Lung (tissue), 17 donors: ENCODE measurements at places on chromosomes 6 and 20.

DNA sequence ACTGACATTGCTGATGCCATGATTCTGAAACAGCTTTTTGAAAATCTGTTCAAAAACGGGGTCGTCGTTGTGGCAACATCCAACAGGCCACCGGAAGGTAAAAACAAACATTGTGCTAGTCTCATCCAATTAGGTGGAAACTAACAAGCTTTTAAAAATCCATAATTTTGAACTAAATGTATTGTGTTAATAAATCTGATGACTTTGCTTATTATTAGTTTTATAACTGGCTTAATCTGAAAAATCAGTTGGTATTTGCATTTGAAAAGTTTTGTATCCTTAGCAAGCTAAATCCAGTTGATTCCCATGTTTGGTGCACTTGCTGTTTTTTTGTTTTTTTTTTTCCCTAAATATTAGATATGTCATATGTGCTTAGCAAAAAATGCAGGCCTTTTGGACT is 71.4 kb downstream of the AFG1L start:
- DNase-seq, result no peak

- peak; percentile 40 for DNase-seq
Observed at GRCh38 chr6:37516076-37516919, 16.6 kb upstream of the CCDC167 start.

DNA sequence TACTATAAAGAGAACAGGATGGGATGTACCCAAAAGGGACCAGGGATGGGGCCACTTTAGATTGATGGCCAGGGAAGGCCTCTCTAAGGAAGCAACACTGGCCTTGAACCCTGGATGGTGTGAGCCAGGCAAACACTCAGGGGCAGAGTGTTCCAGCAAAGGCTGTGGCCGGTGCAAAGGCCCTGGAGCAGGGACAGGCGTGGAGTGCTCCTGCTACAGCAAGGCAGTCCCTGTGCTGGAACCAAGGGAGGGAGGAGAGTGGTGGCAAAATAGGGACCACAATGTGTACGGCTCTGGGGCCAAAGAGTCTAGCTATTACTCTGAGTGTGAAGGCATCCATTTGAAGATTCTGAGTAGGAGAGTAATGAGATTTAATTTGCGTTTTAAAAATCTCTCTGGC is 131.6 kb downstream of the BMP7 start:
- no peak for DNase-seq

DNA sequence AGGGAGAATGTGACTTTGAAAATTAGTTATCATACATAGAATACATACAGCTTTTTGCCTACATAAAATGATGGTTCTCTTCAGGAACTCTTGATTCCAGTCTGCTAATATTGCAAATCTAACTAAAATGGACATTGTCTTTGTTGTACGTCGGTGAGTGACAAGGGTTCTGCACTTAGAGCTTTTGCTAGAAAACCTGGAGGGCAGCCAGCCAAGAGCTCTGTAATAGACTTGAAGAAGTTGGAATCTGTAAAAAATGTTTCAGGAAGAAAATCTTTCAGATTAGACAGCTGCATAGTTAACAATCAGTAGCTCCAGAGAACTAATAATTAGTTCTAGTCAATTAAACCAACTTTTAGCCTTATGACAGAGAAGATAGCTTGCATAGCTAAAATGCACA is 138.3 kb downstream of the FLRT3 start:
- peak; percentile 30 for DNase-seq

GRCh38 chr20:10250902-10251301 is 32.3 kb downstream of the SNAP25 start:
- no peak for DNase-seq

DNA sequence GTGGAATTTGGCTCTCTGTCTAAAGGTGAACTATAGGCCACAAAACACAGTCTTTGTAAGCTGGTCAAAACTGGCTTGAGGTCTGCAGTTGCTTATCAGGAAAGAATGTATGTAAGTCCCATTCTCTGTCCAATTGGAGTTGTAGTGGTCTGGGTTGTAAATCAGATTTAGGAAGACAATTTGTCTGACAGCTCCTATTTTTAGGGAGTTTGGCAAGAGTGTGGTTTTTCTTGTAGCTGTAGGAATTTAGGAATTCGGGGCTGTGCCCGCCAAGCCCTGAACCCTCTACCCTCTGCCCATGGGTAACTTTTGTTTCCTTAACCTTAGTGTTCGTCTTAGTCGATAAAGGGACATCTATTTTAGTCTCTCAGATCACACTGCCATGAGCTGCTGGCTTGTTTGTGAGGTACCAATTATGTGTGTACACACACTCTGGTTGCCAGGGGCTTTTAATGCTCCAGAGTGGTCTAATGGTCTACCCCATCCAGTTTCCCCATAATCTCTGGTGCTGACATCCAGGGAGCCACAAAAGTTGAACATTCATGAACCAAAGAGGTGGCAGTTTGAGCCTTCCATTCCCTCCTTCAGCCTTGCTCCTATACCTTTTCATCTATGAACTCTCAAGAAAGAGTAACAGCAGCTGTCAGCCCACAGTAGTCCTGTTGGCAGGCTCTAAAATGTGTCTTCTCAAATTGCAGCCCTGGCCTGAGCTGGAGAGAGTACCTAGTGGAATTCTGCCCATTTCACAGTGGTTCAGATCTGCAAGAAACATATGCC is 93.0 kb downstream of the ANKRD6 start:
- no peak for DNase-seq

DNA sequence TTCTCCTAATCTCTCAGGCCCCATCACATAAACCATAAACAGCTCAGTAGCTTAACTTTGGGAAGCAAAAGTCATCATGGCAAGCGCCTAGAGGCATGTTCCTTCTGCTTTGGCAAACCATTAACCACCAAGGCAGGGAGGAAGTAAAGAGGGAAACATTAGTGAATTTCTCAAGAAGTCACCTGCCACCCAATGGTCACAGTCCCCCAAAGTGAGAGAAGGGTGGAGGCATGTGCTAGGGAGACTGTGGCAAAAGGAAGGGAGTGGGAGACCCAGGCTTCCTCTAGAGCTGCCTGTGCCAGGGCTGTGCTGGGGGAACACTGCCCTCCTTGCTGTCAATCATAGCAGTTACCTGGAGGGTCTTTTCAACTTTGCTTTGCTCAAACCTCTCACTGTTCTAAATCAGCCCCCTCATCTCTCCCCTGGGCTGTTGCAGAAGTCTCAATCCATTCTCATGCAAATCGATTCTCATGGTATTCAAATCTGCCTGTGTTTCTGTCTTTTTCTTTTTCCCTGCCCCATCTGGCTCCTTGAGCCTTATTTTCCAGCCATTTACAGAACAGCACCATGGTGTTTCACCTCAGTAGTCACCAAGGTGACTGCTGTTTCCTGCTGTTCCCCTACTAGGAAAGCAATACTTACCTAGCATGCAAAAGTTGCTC is 1.8 kb upstream of the RNF24 start:
- DNase-seq, result no peak

- DNase-seq, result peak; percentile 48
Observed at GRCh38 chr6:24313251-24314141, 44.4 kb downstream of the DCDC2 start.

DNA sequence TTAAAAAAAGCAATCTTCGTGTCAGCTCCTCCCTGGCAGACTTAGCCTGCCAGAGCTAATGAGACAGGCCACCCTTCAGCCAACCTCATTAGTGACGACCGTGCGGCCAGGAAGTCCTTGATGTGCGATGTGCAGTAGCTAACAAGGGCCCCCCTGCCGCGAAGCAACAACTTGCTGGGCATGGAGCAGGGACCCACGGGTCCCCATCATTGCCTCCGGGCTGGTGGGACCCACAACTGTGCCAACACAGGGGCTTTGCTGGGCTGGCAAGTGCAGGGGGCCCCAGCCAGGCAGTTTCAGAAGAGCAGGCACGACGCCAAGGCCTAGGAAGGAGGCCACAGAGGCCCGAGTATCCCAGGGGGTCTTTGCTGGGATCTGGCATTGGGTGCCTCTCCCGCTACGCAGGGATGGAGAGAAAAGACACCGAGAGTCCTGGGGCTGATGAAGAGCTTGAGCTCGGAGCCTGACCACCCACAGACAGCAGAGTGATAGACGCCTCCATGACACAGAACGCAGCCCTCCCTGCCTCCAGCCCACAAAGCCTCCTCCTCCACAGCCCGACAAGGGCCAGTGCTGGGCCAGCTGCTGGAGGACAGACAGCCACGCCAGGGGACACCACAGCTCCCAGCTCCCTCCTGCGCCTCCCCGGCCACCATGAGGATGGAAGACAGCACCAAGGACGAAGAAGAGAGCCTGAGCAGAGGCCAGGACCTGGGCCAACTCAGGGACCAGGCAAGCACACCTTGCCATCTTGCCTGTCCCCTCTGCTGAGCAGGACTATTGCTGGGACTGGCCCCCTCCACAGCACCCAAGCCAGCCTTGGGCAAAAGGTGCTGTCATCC is 96.6 kb downstream of the YTHDF1 start:
- DNase-seq, result no peak

- no peak for DNase-seq
Observed at GRCh38 chr6:81608776-81609175, 143.7 kb downstream of the TENT5A start.

DNA sequence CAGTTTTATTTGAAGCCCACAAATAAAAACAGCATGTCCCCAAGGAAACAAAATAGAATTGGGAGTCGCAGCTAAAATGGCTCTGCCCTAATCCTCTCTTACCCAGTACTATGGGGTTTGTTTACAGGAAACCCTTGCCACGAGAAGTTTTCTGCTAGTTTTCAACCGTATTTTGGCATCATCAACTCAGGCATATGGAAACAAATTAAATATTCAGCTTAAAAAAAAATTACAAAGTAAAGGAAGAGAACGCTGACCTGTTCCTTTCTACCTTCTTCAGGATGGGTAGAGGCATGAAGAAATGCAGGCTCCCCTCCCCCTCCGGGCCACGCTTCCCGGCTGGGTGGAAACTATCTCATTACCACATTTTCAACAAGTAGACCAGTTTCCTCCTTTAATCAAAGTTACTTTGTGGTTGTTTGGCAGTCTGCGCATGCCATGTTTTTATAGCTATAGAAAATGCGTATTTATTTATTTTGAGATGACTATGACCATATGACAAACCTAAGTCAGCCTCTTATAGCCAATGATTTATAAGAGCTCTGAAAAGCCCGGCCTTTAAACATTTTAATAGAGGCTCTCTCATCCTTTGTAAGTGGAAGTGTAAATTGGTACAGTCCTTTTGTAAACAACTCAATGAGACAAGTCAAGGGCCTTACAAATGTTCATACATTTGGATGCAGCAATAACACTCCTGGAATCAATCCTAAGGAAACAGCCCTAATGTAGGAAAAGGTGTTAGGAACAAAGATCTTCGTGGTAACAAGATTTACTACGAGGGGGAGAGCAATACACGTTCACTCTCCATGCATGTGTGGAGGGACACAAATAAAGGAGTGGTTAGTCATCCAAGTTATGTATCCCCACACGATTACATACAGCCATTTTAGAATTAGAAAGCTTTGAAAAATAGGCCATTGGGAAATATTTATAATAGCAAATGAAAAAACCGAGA is 16.1 kb upstream of the ZNF217 start:
- DNase-seq, result peak; percentile 71

GRCh38 chr6:11224252-11224965 is 8.1 kb downstream of the NEDD9 start:
- DNase-seq, result no peak

DNA sequence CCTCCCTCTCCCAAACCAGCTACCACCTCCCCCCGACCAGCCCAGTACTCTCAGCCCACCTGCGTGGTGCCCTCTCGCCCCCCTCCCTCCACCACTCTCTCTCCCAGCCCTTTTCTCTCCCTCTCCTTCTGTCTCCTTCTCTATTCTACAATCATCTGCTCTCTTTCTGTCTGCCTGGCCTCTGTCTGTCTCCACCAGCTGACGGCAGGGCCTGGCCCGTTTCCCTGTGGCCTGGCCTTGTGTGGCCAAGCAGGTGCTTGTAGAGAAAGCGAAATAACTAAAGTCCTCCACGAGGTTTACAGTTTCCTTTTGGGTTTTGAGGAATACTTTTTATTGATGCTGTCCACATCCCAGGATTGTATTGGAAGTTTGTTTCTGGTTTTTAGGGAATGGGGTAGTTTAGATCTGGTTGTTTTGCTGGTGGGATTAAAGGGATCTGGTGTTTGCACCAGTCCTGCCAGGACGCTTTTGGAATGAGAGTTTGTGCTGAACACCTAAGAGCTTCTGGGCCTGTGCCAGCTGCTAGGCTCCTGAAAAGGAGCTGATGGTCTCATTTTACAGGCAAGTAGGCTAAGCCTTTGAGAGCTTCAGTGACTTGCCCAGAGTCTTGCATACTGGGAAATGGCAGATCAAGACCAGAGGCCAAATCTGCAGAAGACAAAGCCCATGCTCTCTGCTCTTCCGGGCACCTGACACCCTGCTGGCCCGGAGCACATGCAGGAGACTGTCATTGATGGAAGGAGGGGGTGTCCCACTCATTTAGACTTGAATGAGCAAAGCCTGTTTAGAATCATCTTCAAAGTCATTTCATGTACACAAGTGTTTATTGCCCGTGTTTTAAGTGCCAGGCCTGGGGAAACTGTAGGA is 161.7 kb downstream of the SYCP2 start:
- peak; percentile 35 for DNase-seq

GRCh38 chr6:73519926-73520687 is 725 bp downstream of the EEF1A1 start:
- peak; percentile 75 for DNase-seq

DNA sequence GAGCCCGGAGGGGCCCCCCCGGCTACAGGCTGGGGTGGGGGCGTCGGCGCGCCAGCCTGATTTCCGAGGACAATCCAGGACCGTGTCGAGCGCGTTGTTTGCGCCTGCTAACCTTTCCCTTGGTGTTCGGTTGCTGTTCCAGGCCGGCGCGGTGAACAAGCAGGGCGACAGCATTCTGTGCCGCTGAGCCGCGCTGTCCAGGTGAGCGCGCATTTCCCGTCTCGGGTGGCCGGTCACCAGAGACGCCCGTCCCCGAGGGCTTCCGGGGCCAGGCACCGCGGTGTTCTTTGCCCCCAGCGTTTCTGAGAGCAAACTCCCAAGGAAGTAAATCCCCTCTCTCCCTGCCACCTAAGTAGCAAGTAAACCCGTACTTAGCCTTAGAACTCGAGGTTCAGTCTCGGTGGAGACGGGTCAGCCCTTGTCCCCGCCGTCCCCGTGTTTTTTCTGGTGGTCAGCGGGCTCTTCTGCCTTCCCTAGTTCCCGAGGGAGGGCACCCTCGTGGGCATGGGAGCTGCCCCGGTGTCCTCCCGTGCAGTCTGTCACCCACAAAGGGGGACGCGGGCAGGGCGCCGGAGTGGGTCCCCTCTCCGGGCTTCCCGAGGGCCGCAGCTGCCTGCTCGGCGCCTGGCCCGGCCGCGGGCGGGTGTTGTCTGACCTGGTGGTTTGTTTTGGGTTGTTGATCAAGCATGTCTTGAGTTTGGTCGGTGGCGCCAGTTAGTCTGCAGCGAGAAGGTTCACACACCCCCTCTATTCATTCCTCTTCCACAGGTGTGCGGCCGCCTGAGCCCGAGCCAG is 1.5 kb downstream of the ID4 start:
- peak; percentile 78 for DNase-seq

DNA sequence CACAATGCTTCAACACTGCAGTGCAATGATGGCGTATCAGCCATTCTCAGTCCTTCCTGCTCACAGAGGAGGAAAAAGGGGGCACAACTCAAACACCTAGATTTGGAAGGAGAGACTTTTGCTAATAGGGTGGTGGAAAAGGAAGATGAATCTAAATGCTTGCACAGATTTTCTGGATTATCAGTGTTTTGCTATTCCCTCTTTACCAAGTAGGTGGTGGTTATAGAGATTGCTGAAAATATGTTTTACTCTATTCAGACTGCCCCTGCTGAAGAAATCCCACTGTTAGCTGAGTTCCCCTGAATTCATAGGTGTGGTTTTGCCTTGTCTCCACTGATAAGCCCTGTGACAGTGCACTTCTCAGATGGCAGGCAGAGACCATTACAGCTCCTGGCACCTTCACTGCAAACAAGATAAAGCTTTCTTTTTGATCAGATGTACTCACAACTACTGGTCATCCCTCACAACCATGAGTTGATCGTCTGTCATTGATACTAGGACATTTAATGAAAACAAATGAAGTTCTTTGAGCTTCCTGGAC is 311.4 kb downstream of the KIF16B start:
- no peak for DNase-seq
